ENCODE measurements at places on chromosomes 3 and 15. TPM values are rescaled to one million over a fixed set of nuclear protein-coding genes. Genes with fewer than 3 reads are reported as not detected.

- H3K27ac ChIP-seq: no peak overlapping the region
- peaks cover 5% of the 10 kb centered on the region for H3K36me3 ChIP-seq
- DNase-seq: no peak
- peaks cover 6% of the 10 kb centered on the region for H3K4me1 ChIP-seq
- H3K4me3 ChIP-seq: no peak overlapping the region
- H3K27me3 ChIP-seq: no peaks in the 10 kb centered on the region
These were observed 64.6 kb downstream of the MYO5A start for GRCh38 chr15:52464040-52464439.

GRCh38 chr15:58748852-58749531 lies 515 bp downstream of the ADAM10 start:
- no peaks in the 10 kb centered on the region for H3K36me3 ChIP-seq
- H3K27me3 ChIP-seq: no peaks in the 10 kb centered on the region
- peaks cover 24% of the 10 kb centered on the region for H3K4me1 ChIP-seq
- peak overlapping the region; percentile 90 for H3K27ac ChIP-seq
- H3K4me3 ChIP-seq: peak overlapping the region; percentile 96

- no peaks in the 10 kb centered on the region for H3K27me3 ChIP-seq
- DNase-seq: peak; percentile 81
- H3K4me3 ChIP-seq: no peak overlapping the region
- H3K36me3 ChIP-seq: no peaks in the 10 kb centered on the region
These were observed 93.9 kb upstream of the CCDC80 start for GRCh38 chr3:112734736-112735350.

- DNase-seq: no peak
- H3K4me1 ChIP-seq: peaks cover 7% of the 10 kb centered on the region
- no peaks in the 10 kb centered on the region for H3K36me3 ChIP-seq
- no peak overlapping the region for H3K27ac ChIP-seq
- no peaks in the 10 kb centered on the region for H3K27me3 ChIP-seq
- H3K4me3 ChIP-seq: no peak overlapping the region
These were observed 69.4 kb upstream of the LIPC start for GRCh38 chr15:58362262-58362922.

CMTM6 gene
- total RNA-seq: 32.2 TPM
